GM10248 (cell line): ENCODE measurements at places on chromosomes 16 and 17.

DNA sequence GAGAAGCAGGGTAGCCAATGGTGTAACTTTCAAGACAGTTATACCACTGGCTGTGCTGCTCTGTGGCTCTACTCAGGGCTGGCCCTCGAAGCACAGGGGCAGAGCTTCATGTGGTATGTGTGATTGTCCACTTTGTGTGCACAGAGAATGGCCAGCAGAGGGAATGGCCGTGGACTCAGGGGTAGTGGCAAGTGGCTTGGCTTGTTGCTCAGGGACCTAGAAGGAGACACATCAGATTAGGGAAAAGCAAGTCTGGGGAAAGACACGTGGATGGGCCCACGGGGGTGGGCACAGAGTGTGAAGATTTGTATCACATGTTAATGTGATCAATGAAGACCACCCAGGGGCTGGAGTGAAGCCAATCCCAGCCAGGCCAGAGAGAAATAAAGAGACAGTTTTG is 20.0 kb upstream of the XYLT2 start:
- DNase-seq, result no peak

DNA sequence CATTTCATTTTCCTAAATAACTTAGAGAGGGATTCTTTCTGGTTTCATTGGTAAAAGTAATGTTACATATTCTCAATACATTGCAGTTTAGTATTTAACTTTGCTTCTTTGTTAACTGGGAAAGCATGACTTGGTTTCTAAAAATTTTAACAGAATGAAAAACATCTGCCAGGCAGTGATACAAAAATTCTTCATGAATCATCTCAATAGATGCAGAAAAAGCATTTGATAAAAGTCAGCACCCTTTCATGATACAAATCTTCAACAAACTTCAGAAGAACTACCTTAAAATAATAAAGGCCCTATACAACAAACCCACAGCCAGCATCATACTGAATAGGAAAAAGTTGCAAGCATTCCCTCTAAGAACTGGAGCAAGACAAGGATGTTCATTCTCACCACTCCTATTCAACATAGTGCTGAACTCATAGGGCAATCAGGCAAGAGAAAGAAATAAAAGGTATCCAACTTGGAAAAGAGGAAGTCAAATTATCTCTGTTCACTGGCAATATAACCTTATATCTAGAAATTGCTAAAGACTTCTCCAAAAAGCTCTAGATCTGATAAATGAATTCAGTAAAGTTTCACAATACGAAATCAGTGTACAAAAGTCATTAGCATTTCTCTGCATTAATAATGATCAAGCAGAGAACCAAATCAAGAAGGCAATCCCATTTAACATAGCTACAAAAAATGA is 50.4 kb downstream of the SLFN5 start:
- no peak for DNase-seq

DNA sequence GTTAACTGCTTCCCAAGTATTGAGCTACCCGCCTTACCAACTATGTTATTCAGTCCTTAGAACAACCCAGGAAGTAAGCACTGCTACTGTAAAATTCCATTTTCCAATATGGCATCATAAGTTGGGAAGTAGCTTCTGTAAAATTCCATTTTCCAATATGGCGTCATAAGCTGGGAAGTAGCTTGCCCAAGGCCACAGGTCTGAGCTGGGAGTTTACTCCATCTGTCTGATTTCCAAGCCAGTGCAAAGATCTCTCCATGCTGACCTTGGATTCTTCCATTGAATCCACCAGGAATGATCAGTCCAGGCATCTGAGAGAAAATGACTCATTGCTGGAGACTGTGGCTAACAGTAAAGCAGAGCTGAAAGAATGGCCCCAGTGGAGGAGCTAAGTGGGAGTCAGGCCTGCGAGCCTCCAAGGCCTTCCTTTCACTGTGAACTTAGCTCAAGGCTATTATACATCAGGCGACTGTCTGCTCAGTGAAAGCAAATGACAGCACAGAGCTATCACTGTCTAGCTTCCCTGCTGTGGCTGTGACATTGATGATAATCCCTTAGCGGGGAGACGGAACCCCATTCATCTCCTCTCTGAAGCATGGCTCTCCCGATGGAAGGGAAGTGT is 430.4 kb downstream of the HAPSTR1 start:
- no peak for DNase-seq

DNA sequence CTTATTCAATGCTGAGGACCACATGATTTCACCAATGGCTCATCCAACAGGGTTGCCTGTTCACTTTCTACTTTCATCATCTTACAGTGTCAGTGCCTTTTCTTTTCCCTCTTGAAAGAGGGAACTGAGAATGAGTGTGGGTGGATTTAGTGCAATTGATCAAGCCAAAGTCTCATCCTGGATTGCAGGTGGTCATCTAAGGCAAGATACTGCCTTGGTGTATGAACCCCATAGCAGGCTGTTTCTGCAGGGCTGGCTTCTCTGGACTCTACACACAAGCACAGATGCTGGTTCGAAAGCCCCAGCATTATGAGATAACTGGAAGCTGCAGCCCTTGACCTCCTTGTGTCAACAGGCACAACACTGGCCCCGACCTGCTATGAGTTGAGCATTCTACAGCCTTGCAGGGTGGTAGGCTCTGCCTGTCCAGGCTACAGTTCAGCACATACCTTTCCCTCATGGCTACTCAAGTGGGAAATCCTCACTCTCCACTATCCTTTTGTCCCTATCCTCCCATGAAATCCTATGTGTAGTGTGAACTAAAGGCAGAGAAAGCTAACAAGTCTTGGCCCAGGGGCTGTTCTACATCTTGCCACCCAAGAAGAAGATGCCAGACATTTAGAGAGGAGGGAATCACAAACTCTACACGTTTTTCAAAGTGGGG is 358.7 kb downstream of the SLC39A11 start:
- DNase-seq, result peak; percentile 51

GRCh38 chr17:5715478-5715877 is 131.2 kb upstream of the NLRP1 start:
- no peak for DNase-seq

DNA sequence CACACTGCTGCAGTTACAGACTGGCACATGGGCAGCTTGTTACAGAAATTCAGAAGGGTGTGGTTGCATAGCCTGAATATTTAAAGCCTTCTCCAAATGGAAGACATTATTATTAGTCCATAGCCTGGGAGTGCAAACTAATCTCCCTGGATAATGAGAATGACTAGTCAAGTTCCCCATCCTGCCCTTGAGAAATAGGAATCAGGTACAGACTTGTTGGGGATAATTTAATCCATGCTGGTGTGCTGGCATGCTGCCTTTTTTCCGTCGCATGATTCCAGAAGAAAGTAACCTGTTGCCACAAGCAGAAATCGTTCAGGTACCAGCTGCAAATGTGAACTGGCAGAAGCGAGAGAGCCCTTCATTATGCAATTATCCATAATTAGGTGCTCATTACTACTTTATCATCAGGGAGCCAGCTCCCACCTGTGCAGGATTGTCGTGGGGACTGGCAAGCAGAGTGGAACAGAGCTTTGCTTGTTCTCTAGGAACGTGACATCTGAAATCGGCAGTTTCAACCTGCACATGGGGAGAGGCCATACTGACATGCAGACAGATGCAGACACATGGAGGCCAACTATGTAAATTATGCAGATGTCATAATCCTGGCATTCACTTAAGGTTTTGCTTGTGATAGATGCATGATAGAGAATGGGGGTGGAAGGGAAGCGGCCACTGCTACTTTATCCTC is 419.4 kb downstream of the PMP22 start:
- no peak for DNase-seq

DNA sequence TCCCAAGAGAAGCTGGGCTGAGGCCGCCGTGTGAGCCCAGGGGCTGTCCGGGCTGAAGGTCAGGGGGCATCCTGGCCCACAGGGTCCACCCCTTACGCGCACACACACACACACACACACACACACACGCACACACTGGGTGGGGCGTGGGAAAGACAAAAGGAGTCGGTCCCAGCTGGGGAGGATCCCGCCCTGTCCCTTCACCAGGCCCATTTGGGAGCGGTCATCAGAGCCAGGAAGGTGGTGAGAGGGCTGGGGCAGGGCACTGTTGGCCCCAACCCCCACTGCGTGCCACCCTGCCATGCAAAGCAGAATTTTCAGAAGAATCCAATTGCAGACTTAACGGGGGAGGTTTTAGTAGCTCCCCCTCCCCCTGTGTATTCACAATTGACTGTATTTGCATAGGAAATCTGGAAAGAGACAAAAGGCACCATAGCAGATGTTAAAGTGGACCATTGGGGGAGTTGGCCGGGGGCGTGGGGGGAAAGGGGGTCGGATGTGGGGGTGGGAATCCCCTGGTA is 11.3 kb upstream of the CD300A start:
- no peak for DNase-seq

- DNase-seq, result no peak
Observed at GRCh38 chr17:33873201-33873617, 381.9 kb upstream of the CCL2 start.

- no peak for DNase-seq
Observed at GRCh38 chr16:80664226-80664625, 123.4 kb downstream of the DYNLRB2 start.

- DNase-seq, result no peak
Observed at GRCh38 chr17:44086364-44087311, 16.1 kb downstream of the G6PC3 start.

- DNase-seq, result no peak
Observed at GRCh38 chr16:54443352-54443751, 156.8 kb upstream of the IRX3 start.

DNA sequence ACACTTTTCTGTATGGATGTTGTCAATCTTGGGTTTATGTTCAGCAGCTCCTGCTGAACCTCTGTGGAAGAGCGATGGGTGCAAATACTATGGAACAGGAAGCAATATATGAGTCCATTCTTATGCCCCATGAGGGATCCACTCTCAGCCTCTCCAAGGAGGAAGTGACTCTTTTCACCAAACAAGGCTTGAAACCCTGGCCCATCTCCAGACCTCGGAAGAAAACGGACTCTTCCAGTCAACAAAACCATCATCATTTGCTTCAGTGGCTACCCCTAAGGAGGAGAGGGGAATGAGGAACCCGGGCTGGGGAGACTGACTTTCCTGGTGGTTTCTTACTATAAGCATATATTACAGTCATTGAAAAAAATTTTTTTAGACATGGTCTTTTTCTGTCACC is 206.2 kb downstream of the AXIN2 start:
- DNase-seq, result no peak

DNA sequence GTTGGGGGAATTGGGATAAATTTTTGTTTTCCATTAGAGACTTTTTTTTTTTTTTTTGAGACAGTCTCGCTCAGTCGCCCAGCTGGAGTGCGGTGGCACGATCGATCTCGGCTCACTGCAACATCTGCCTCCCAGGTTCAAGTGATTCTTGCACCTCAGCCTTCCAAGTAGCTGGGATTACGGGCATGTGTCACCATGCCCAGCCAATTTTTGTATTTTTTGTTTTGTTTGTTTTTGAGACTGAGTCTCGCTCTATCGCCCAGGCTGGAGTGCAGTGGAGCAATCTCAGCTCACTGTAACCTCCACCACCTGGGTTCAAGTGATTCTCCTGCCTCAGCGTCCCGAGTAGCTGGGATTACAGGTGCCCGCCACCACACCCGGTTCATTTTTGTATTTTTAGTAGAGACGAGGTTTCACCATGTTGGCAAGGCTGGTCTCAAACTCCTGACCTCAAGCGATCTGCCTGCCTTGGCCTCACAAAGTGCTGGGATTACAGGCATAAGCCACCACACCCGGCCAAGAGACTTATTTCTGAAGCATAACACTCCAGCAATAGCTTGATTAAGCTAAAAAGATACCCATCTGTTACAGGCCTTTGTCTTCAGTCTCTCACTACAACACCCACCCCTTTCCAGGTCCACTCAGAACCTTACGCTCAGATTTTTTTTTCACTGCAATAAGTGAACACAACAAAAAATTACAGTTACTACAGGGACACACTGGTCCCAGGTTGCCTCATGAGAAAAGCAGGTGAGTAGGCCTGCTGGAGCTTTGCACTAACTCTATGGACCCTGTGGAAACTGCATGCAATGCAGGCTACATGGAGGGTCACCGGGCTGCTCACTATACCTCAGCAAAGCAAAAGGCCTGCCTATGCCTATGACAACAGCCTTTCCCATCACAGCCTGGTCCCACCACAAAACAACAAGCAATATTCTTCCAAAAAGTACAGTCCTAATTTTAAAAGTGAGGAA is 34.6 kb downstream of the KANSL1 start:
- no peak for DNase-seq

DNA sequence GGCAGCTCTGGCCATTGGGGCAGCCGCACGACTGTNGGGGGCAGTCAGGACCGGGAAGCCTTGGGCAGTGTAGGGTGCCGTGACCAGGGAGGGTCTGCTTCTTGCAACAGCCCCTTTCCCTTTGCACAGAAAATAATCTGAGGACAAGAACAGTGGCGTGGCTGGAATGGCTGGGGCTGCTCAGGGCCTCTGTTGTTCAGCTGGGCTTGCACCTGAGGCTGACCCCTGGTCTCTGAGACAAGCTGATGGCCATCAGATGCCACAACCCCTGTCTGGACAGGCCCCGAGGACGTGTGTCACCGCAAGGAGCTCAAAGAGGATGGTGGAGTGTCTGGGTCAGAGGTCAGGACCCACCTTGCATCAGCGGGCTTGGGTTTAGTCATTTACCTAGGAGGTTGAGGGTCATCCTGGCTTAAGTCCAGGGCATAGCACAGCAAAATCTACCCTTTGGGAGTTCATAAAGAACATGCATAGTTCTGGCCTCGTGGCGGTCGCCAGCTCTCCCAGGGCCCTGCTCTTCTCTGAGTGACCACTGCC is 46.9 kb downstream of the METRNL start:
- no peak for DNase-seq

DNA sequence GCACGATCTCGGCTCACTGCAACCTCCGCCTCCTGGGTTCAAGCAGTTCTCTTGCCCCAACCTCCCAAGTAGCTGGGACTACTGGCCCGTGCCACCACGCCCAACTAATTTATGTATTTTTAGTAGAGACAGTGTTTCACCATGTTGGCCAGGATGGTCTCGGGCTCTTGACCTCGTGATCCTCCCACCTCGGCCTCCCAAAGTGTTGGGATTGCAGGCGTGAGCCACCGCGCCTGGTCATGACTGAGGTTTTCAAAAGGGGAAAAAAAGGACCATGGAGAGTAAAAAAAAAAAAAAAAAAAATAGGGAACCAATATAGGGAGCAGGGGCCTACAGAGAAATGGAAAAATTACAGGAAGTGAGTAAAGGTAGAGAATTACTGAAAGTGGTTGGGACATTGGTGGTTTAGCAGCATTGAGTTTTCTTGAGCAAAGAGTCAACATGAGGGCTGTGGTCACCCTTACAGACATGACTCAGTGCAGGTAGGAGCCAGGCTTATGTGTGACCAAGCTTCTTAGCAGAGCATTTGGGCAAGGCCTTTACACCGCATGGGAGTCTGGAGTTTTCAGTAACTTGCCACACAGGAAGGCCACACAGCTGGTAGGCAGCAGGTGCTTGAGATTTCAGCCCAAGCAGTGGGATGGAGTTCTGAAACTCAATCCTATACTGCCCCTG is 447.3 kb downstream of the HS3ST3B1 start:
- DNase-seq, result peak; percentile 25

- no peak for DNase-seq
Observed at GRCh38 chr16:11880007-11880406, 28.7 kb upstream of the RSL1D1 start.

DNA sequence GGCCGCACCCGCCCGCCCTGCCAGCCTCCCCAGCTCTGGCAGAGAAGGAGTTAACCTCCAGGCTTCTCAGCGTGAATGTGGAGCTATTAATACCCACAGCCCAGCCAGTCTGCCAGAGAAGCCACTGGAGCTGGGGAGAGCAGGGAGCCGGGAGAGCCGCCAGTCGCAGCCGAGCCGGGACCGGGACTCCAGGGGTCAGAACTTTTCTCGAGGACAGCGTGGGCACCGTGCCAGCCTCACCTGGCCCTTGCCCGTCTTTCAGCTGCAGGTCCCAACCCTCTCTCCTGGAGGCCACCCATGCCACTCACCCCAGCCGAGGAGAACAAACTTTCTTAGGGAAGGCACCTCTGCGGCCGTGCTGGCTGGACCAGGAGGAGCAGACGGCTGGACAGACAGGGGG is 33.8 kb upstream of the SBK1 start:
- no peak for DNase-seq
